Colonic mucosa (tissue), 4 donors: ENCODE measurements at places on chromosomes 7 and 10. TPM values are rescaled to one million over a fixed set of nuclear protein-coding genes. Genes with fewer than 3 reads are reported as not detected.

DNA sequence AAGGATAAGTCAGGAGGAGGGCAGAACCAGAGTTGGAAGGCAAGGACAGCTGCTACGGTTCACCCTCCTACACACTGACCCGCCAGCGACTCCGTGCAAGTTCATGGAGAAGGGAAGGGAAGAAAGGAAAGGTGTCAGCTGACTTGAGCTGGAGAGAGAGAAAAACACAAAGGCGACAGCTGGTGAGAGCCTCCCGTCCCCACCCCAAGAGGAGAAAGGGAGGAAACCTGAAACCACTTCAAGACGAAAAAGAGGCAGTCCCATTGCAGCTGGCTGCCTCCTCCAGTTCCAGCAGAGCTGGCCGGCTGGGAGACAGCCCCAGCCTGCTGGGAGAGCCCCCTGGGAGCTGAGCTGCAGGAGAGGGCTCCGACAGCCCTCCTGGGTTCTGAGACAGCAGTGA is 75.2 kb downstream of the PARD3 start:
- no peak overlapping the region for H3K4me3 ChIP-seq
- H3K27me3 ChIP-seq: no peaks in the 10 kb centered on the region
- H3K27ac ChIP-seq: peak overlapping the region; percentile 29
- no peaks in the 10 kb centered on the region for H3K36me3 ChIP-seq

GRCh38 chr7:72403458-72404076 is 8.6 kb downstream of the CALN1 start:
- H3K36me3 ChIP-seq: no peaks in the 10 kb centered on the region
- no peaks in the 10 kb centered on the region for H3K27me3 ChIP-seq
- no peaks in the 10 kb centered on the region for H3K4me1 ChIP-seq
- H3K4me3 ChIP-seq: no peak overlapping the region
- no peak for DNase-seq

GRCh38 chr7:6437251-6437650 is 10.5 kb downstream of the DAGLB start:
- no peaks in the 10 kb centered on the region for H3K36me3 ChIP-seq
- no peak for DNase-seq
- no peak overlapping the region for H3K27ac ChIP-seq
- H3K27me3 ChIP-seq: no peaks in the 10 kb centered on the region

GRCh38 chr10:116163333-116164131 is 109.5 kb downstream of the GFRA1 start:
- no peaks in the 10 kb centered on the region for H3K4me1 ChIP-seq
- H3K4me3 ChIP-seq: no peak overlapping the region
- no peak overlapping the region for H3K27ac ChIP-seq
- no peaks in the 10 kb centered on the region for H3K36me3 ChIP-seq
- H3K27me3 ChIP-seq: no peaks in the 10 kb centered on the region

DNA sequence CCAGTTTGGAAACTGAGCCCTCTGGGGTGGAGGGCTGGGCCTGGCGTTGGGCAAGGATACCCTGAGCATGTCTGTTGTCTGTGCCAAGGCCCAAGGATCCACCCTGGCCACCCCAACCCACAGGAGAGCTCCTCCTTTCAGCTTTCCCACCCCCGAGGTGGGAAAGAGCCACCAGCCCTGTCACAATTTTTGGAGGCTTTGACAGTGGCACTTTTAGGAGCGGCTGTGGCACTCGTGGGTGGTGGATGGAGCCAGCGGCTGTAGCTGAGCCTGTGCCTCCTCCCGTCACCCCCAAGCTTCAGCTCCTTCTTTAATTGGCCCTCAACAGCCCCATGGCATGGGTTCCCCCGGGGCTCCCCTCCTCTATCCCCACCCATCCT is 18.2 kb upstream of the ZNF862 start:
- no peak overlapping the region for H3K27ac ChIP-seq
- H3K27me3 ChIP-seq: no peaks in the 10 kb centered on the region
- peaks cover 4% of the 10 kb centered on the region for H3K4me1 ChIP-seq
- no peak for DNase-seq
- no peaks in the 10 kb centered on the region for H3K36me3 ChIP-seq

- no peak overlapping the region for H3K4me3 ChIP-seq
- H3K4me1 ChIP-seq: no peaks in the 10 kb centered on the region
- no peak for DNase-seq
- peaks cover 27% of the 10 kb centered on the region for H3K36me3 ChIP-seq
These were observed 40.1 kb downstream of the PFKP start for GRCh38 chr10:3107426-3107961.

DNA sequence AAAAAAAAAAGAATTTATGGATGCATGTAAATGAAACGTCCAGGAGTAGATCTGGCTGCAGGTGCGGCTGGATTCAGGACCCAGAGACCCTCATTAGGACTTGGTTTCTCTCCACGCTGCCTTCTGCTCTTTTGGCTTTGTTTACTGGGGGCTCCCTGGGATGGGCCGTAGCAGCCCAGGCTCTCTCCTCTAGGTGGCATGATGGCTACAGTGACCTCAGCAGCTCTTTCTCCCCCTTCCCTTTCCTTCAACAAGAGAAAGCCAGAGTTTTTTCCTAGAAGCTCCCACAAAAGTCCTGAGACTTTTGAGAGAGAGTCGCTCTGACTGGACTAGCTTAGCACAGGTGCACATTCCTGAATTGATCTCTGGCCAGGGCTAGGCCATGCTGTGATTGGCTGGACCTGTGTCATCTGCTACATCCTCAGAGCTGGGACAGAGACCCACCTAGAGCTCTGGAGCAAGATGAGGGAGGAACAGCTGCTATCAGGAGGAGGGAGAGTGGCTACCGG is 67.8 kb upstream of the PDCD4 start:
- H3K4me1 ChIP-seq: peaks cover 5% of the 10 kb centered on the region
- H3K36me3 ChIP-seq: no peaks in the 10 kb centered on the region
- no peak overlapping the region for H3K4me3 ChIP-seq
- peak overlapping the region; percentile 4 for H3K27ac ChIP-seq
- no peaks in the 10 kb centered on the region for H3K27me3 ChIP-seq

DNA sequence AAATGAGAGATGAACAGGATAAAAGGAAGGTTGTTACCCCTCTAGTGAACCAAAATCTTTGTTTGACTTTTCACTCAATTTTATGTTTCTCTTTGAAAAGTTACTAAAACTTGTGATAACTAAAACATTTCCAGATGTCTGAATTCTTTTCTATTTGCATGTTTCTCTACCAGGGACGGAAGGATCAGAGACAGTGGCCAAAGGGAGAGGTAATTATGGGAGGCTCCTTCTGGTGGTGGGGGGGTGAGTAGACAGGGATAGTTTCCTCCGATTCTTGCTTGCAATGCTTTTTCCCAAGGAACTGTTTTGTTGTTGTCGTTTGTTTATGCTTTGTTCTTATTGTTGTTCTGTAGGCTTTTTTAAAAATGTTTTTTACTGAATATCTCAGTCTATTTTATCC is 374.8 kb downstream of the INHBA start:
- no peaks in the 10 kb centered on the region for H3K4me1 ChIP-seq
- no peak for DNase-seq
- H3K36me3 ChIP-seq: no peaks in the 10 kb centered on the region
- no peaks in the 10 kb centered on the region for H3K27me3 ChIP-seq
- no peak overlapping the region for H3K4me3 ChIP-seq

DNA sequence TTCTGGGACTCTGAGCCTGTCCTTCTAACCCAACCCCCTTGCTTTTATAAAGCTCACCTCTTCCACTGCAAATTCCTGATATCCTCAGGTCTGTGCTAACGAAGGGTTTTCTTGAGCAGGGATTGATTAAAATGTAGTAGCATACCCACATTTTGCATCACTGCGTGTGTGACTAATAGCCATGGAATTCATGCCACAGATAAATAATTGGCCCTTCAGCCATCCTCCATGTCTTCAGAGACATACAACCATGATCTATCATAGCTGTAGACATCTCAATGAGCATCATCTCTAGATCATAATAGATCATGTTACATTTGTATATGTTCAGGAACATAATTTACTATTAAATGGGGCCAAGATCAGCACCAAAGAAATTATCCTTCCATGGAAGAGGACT is 990.3 kb downstream of the KCNMA1 start:
- no peak overlapping the region for H3K27ac ChIP-seq
- no peaks in the 10 kb centered on the region for H3K27me3 ChIP-seq
- DNase-seq: no peak
- no peak overlapping the region for H3K4me3 ChIP-seq
- H3K4me1 ChIP-seq: no peaks in the 10 kb centered on the region
- H3K36me3 ChIP-seq: no peaks in the 10 kb centered on the region

DNA sequence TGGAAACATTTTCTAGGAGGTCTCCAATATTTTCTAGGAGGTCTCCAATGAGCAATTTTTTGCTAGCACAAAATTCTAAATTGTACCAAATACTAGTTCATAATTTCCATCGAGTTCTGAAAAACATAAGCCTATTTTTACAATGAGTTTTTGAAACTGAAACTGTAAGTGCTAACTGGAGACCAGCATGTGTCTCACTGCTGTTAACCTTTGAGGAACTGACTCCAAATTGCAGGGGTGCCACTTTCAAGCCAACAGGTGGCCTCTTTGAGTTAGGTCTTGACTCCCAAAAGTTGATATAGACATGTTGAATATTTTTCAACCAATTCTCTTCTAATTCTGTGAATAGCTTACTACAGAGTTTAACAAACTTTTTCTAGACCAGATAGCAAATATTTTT is 58.8 kb downstream of the CAV1 start:
- no peak for DNase-seq
- H3K27me3 ChIP-seq: no peaks in the 10 kb centered on the region
- H3K4me1 ChIP-seq: no peaks in the 10 kb centered on the region
- H3K36me3 ChIP-seq: no peaks in the 10 kb centered on the region
- no peak overlapping the region for H3K27ac ChIP-seq
- H3K4me3 ChIP-seq: no peak overlapping the region

- no peaks in the 10 kb centered on the region for H3K27me3 ChIP-seq
- no peak overlapping the region for H3K4me3 ChIP-seq
- no peak for DNase-seq
- no peaks in the 10 kb centered on the region for H3K36me3 ChIP-seq
These were observed 9.9 kb upstream of the TAS2R41 start for GRCh38 chr7:143467724-143468123.

DNA sequence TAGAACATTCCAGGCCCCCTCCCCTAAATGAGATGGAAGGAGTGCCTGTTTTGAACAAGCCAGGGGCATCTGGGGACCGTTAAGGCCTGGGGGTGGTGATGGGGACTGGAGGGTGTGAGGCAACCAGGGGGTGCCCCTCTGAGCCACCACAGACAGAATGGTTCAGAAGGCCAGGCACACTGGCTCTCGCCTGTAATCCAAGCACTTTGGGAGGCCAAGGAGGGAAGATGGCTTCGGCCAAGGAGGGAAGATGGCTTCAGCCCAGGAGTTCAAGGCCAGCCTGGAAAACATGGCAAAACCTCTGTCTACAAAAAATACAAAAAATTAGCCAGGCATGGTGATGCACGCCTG is 173.2 kb upstream of the TNRC18 start:
- H3K4me3 ChIP-seq: no peak overlapping the region
- H3K36me3 ChIP-seq: no peaks in the 10 kb centered on the region
- no peak for DNase-seq
- peaks cover 34% of the 10 kb centered on the region for H3K27me3 ChIP-seq
- H3K27ac ChIP-seq: peak overlapping the region; percentile 27
- H3K4me1 ChIP-seq: peaks cover 19% of the 10 kb centered on the region

GRCh38 chr7:107742678-107743566 is 1.0 kb upstream of the CBLL1 start:
- H3K4me1 ChIP-seq: peaks cover 14% of the 10 kb centered on the region
- H3K27ac ChIP-seq: peak overlapping the region; percentile 94
- H3K4me3 ChIP-seq: peak overlapping the region; percentile 71
- H3K27me3 ChIP-seq: no peaks in the 10 kb centered on the region
- DNase-seq: peak; percentile 67
- no peaks in the 10 kb centered on the region for H3K36me3 ChIP-seq

DNA sequence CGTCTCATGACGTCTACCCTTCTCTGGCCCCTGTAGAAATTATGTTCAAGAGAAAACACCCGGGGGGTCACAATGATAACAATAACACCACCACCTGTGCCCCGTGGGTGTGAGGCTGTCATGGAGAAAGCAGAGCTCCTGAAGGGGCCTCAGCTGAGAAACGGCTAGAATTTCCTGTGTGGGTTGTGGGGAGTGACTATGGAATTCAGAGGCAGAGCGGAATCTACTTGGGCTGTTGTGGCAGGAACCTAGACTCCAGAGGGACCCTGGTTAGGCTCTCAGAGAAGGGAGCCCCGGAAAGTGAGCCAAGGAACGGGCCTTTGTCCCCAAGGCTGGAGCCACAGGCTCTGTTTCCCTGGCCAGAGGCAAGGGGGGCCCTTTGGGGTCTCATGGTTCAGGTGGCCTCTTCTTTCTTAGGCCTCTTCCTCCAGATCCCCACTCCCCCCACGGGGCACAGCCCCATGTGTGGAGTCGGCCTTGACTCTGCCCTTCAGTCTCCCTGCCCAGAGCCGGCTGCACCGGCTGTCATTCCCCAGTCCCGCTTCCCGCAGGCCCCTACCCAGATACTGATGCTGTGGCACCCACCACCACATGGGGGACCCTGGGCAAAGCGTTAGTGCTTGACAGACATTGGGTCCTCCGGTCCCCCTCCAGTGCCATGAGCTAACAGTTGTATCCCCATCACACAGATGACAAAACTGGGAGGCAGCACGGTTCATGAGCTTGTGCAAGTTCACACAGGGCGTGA is 6.5 kb upstream of the GIMAP8 start:
- DNase-seq: no peak
- no peak overlapping the region for H3K27ac ChIP-seq
- no peaks in the 10 kb centered on the region for H3K4me1 ChIP-seq
- no peak overlapping the region for H3K4me3 ChIP-seq
- no peaks in the 10 kb centered on the region for H3K36me3 ChIP-seq

- no peak for DNase-seq
- H3K4me3 ChIP-seq: no peak overlapping the region
These were observed 73.2 kb downstream of the RGS10 start for GRCh38 chr10:119469325-119469707.

The MINDY3 gene
- 25.6 TPM for total RNA-seq

The MUC3A gene
- total RNA-seq: 149 TPM

The ZNF485 gene
- 1.6 TPM for total RNA-seq

The PTPN20 gene
- 2.7 TPM for total RNA-seq

The HOXA3 gene
- total RNA-seq: 13.3 TPM

The GIMAP4 gene
- total RNA-seq: 6.6 TPM

The RBAK gene
- 11.8 TPM for total RNA-seq

The FKBP9 gene
- total RNA-seq: 73.2 TPM

The AKR1C1 gene
- 4.3 TPM for total RNA-seq

The RADIL gene
- total RNA-seq: 0.54 TPM
